H7 (cell line): ENCODE measurements at places on chromosomes 16 and 17.

- DNase-seq, result no peak
These were observed 329.4 kb upstream of the CDH5 start for GRCh38 chr16:66036793-66037715.

DNA sequence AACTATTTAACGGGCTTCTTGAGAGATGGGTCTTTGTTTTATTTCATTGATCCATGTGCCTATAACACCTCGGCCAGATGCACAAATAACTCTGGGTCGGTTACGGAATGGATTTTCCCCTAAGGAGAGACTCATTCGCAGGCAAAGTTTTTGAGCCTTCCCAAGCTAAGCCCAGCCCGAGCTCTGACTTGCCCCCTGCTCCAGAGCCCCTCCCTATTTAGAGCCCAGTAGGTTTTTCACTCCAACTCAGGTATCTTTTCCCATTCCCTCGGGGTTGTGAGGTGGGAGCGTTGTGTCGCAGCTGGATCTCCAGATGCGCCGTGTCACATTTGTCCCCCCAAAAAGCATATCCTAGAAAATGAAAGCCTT lies 812 bp upstream of the MYOCD start:
- DNase-seq, result peak; percentile 30

GRCh38 chr17:61504697-61505096 lies 52.5 kb downstream of the TBX4 start:
- DNase-seq, result no peak

- DNase-seq, result no peak
These were observed 24.6 kb downstream of the HOXB1 start for GRCh38 chr17:48506246-48506645.

DNA sequence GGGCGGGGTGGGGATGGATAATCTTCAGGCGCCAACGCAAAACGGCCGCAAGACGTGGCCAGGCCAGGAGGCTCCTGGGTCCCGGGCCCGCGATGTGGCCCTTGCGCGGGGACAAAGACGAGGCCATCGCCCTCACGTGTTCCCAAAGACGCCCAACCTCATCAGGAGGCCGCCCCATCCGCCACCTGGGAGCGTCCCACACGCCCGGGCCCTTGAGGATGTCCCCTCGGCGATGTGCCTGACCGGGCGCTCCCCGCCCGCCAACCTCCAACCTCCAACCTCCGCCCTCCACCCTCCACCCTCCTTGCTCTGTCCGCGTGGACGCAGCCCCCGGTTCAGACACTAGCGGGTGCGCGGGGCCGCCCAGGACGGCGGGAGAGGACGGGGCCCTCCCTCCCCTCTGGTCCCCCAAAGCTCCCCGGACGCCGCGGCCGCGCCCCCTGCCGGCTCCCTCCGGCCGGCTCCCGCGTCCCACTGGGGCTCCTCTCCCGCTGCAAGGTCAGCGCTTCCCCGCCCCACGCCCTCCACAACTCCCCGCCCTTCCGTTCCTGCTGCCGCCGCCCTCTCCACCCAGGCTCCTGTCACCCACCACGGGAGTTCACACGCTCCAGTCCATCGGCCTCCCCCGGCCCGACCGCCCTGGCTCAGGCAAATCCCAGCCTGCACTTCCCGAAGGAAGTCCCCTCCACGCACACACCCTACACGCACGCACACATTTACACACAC lies 250.8 kb upstream of the RPL38 start:
- peak; percentile 95 for DNase-seq

DNA sequence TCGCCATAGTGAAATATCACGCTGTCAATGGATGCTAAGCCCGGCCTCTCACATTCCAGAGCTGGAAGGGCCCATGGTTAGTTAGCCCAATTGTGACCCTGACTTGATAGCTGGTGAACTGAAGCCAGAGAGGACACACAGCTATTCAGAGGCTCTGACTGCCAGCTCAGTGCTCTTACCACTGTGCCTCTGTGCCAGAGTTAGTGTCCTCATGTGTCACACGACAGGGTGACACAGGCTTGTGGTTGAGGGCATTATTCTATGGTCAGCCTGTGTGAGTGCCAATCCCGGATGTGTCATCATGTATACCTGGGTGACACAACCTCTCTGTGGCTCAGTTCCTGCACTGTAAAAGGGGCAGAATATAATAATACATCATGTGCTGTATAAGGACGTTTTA lies 2.5 kb upstream of the MT1X start:
- no peak for DNase-seq

DNA sequence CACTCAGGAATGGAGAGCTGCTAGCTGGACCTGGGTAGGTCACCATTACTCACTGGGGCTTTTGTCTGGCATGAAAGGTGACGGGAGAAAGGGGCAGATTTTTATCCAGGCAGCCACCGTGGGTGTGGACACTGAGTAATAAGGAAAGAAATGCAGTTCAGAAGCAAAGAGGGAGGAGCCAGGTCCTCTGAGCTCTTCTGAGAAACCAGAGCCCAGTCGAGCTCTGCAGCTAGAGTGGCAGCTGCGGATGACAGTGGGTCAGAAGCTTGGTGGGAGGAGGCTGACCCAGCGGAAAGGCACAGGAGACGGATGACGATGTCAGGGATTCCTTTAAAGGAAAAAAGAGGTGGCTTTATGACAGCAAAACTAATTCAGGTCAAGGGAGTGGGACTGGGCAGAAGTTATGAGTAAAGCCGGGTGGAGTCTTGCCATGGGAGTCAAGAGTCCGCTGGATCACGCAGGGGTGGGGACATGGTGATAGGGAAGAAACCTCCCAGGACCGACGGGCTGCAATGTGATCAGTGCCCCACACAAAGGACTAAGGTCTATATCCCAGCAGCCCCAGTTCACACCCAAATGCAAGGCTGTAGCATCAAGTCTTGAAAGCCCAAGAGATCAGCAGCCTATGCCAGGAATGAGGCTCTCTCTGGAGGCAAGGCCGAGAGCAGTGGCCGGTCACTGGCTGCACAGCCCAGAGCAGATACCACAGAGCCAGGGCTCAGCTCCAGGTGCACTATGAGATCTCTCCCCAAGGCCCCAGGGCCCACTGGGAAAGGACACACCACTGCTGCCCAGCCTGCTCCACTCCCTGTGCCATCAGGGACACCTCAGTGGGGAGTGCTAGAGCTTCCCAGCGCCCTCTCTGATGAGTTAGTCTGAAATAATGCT lies 6.3 kb upstream of the MNT start:
- DNase-seq, result no peak

GRCh38 chr17:57574040-57574513 lies 171.0 kb downstream of the CCDC182 start:
- DNase-seq, result no peak

DNA sequence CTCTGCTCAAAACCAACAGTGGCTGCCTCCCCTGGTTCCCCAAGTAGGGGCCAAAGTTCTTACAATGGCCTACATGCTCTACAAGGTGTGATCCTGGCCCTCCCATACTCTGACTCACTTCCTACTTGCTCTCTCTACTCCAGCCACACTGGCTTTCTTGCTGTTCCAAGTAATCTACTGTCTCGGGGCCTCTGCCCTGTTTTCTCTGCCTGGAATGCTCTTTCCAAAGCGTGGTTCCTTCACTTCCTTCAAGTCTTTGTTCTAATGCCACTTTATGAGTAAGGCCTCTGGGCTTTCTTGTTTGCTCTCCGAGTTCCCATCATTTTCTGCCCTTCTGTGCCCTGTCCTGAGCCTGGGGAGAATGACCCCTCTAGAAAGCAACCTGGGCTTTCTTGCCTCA lies 4.1 kb upstream of the CDH3 start:
- no peak for DNase-seq

DNA sequence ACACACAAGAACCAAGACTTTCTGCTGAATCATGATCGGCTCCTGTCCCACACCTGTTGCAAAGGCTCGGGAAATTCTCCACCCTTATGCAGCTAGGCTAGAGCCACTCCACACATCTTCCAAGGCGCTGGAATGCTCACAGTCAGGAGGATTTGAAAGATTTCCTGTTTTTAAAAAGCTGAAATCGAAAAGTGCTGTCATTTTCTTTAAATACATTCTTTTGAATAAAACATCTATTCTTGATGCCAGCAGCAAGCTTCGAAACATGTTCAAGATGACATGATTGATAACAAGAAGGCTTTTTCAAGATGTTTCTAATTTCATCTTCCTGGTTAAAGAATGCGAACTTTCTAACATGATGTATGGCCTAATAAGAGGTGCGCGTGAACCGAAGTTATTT lies 219.7 kb upstream of the CDH5 start:
- DNase-seq, result no peak

GRCh38 chr17:72115781-72116525 lies 4.9 kb upstream of the SOX9 start:
- peak; percentile 75 for DNase-seq

DNA sequence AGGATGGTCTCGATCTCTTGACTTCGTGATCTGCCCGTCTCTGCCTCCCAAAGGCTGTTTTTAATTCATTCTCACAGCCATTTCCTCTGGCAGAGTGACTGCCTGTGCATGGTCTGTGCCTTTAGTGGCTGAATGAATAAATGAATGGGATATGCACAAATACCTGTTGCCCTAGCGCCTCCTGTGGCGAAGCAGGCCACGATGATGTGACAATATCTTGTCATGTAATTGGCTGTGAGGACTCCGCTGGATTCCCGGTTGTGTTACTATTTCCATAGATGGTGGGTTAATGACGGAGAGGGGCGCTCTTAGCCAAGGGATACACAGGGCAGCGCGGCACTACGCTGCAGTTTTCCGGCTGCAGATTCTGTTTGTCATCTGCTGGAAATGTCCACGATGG lies 26.8 kb upstream of the ENDOV start:
- peak; percentile 52 for DNase-seq

DNA sequence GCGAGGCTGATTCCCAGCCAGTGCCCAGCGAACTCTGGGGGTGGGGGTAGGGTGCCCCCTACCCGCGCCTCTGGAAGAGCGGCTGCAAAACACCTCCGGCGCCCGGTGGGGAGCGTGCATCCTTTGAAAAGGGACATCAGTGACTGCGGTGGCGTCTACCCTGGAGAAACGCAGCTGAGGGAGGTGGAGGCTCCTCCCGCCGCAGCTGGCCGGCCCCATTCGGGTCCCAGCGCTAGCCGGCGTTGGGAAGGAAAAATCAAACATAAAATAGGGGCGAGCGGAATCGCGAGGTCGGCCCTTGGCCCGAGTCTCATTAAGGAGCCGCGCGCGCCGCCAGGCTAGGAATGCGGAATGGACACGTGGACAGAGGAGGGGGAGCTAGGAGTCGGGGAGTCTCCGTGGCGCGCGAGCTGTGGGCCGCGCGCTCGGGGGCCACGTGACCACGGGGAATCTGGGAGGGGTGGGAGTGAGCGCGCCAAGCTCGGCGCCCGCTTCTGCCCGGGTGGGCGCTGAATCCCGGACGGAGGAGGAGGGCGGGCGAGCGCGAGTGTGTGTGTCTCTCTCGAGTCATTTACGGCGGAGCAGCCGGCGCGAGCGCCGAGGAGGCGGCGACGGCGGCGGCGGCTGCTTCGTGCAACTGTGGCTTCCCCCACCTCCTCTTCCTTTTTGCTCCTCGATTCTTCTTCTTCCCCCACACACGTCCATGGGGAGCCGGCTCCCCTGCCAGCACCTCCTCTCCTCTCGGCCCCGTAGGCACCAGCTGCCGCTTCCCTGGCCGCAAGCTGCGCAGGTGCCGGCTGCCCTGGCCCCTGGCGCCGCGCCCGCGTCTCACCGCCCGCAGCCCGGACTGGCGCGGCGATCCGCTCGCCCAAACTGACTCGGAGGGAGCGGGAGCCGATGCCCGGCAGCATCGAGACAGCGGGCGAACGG lies at the start of gene TMEM132E:
Gene TMEM132E (plus strand): TSS at position 566 of the 930 bp plus-strand sequence. CDS start 1,495 bp downstream, outside the sequence.
- DNase-seq, result peak; percentile 88

GRCh38 chr16:30374538-30374937 lies at the start of gene MYL11:
Gene MYL11 (plus strand): TSS chr16:30374802. CDS start chr16:30374858, 56 bp downstream.
- no peak for DNase-seq

DNA sequence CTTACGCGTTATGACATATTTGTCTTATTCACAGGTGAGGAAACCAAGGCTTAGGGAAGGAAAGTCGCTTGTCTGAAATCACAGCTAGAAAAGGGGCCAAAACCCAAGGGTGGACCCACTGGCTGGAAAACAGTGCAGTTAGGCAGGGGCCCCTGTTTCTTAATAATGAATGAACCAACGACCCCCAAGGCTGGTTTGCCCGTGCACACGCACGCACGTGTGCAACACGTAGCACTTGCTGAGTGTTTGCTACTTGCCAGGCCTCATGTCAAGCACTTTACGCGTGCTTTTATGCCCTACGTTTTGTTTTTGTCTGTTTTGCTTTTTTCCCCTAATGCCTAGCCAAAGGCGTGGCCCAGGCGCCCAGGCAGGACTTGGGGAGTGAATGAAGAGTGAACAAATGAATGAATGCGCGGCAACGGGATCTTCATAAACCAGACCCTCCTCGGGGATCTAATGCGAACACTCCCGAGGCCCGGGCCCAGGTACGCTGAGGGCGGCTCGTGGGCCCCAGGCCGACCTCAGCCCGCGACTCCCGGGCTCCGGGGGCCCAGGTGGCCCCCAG lies 571 bp upstream of the USP10 start:
- no peak for DNase-seq

DNA sequence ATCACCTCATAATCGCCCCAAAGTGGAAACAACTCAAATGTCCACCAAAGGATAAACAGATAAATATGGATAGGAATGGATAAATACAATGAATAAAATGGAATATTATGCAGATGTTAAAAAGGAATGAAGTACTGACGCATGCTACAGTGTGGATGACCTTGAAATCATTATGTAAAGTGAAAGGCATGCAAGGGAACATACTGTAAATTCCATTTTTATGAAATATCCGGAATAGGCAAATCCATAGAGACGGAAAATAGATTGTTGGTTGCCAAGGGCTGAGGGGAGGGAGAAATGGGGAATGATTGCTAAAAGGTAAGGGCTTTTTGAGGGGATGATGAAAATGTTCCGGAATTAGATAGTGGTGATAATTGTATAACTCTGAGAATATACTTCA lies 36.0 kb downstream of the STAT5B start:
- no peak for DNase-seq

- no peak for DNase-seq
These were observed 4.0 kb downstream of the KCNJ16 start for GRCh38 chr17:70078994-70079531.

GRCh38 chr17:28592260-28592659 lies 6.6 kb downstream of the SPAG5 start:
- no peak for DNase-seq

GRCh38 chr16:81448154-81449131 lies 3.8 kb downstream of the CMIP start:
- no peak for DNase-seq
